Renal pelvis (tissue), 12 donors: ENCODE measurements at places on chromosomes 7 and 10. TPM values are rescaled to one million over a fixed set of nuclear protein-coding genes. Genes with fewer than 3 reads are reported as not detected.
A peak's percentile ranks its signal among the peaks of the same experiment; 100 is the strongest.

GRCh38 chr7:110564246-110564645 lies 526.7 kb upstream of the LRRN3 start:
- no peak for DNase-seq

DNA sequence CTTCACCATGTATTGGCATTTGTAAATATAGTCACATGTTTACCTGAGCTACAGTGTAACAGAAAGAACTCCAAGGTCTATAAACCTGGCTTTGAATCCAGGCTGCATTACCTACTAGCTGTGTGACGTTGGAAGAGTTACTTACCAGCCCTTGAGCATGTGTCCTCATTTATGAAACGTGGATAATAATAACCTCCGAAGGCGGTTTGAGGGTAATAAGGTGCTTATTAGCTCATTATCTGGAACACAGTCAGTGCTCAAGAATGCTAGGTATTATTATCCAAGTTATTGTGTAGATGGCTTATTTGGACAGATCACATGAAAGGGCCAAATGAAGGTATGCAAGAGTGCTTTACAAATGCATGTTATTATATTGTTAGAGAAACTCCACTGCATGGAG lies 64.9 kb downstream of the SEC23IP start:
- no peak for DNase-seq

TLX1 gene
- polyA plus RNA-seq = 0.11 TPM

DNA sequence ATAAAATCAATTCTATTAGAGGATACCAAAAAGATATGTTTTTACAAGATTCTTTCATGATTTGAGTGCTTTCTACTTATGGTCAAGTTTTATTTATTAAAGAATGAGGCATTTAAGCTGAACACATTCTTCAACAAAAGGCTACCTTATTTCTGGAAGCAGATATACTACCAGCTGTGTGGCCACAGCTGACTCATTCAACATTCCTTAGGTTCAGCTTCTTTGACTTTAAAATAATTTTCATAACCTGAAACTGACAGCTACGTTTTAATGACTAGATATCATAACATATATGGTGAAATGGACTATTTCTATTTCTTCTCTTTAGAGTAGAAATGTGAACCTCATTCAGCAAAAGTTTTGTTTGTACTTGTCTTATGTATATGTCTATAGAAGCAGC lies 414.2 kb upstream of the SEMA3C start:
- no peak for DNase-seq

GRCh38 chr10:71719042-71719441 lies 536 bp downstream of the C10orf105 start:
- DNase-seq = no peak

DNA sequence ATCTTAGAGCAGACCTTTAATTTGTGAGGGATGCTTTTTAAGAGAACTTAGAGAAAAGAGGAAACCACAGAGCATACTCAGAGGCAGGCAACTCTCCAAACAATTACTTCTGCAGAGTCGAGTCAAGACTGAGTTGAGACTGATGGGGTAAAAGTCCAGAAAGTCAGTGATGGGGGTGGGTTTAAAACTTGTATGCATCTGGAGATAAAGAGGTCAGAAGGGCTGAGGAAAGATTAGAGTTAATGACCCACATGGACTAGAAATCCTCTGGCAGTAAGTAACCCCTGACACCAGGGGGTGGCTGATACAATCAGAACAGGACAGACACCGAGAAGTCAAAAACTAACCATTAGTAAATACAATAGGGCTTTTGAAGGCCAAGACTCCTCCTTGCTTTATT lies 42.4 kb upstream of the SEPTIN7 start:
- DNase-seq = no peak

GRCh38 chr10:72812753-72813430 lies 80.6 kb upstream of the OIT3 start:
- no peak for DNase-seq

ANKRD22 gene
- polyA plus RNA-seq = 0.28 TPM

SLC35G1 gene
- 7.2 TPM for polyA plus RNA-seq

- DNase-seq = no peak
Measured at GRCh38 chr7:159197066-159197975, 52.7 kb upstream of the VIPR2 start.

- no peak for DNase-seq
Measured at GRCh38 chr10:90031776-90032175, 330.4 kb downstream of the KIF20B start.

- no peak for DNase-seq
Measured at GRCh38 chr10:14751014-14751896, 23.4 kb downstream of the FAM107B start.

LIPF gene
- 0.20 TPM for polyA plus RNA-seq

- DNase-seq = no peak
Measured at GRCh38 chr10:35417795-35418194, 81.5 kb downstream of the CCNY start.

DNA sequence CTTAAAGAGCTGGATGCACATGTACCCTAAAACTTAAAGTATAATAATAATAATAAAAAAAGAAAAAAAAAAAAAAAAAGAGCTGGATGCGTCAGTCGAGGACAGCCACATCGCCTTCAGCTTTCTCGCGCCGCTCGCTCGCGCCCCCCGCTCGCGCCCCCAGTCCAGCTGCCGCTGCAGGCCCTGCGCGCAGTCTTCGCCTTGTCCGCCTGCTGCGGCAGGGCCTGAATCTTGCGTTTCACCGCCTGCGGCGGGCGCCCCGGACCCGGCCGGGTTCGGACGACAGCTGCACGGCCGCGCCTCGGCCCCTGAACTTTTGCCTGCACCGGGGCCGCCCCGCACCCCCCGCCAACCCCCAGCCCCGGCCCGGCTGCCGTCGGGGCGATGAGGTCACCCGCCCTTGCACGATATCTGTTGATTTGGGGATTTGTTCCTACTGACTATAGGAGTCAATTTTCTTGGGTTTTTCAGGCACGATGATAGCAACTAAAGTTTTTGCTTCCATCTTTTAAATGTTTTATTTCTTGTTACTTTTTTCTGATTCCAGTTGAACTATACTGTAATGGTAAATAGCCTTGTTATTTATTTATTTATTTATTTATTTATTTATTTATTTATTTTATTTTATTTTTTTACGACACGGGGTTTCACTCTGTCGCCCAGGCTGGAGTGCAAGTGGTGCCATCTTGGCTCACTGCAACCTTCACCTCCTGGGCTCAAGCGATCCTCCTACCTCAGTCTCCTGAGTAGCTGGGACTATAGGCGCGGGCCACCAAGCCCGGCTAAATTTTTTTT lies 33.5 kb upstream of the CPN1 start:
- DNase-seq = peak; percentile 35

DNA sequence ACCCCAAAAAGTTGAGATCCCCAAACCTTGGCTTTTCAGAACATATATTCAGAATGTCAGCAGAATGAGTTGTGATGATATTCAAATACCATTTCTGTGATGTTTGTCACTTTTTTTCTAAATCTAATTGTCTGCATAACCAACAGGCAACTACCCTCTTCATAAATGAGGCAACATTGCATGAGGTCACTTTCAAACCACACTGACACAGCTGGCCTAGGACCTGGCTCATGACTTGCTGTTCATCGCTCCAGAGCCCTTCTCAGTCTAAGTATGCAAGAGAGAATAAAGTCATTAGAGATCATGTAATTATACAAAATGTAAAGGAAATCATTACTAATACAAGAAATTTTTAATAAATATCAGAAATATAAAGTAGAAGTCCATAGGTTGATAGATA lies 681.9 kb downstream of the GRM8 start:
- DNase-seq = no peak

DNA sequence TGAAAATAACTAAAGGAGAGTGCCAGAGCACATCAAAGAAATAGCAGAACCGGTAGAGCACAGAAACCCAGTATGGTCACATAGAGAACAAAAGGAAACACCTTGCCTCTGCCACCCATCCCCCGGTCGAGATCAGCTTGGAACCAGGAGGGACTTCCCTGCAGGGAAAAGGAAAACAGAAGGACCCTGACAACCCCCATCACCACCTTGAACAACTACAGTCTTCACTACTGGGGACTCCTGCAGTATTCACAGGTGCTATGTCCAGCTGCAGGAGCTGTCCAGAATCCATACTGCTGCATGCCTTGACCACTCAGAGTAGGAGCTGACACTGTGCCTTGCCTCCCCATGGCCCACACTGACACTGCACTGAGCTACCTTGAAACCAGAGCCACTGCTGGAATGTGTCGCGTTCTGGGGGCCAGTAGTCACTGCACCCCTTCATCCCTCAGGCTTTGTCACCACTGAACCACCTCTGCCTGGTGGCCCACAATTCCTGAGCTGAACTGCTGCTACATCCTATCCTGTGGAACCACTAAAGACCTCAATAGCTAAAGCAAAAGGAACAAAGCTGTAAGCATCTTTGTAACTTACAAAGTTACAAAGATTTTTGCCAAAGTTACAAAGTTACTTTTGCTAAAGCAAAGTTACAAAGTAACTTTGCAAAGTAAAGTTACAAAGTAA lies 66.8 kb downstream of the TRIL start:
- no peak for DNase-seq

- DNase-seq = no peak
Measured at GRCh38 chr10:133444342-133445267, 9.1 kb upstream of the SCART1 start.

- no peak for DNase-seq
Measured at GRCh38 chr7:66758950-66759628, 18.6 kb downstream of the RABGEF1 start.

PSD gene
- polyA plus RNA-seq = 12.2 TPM

GRCh38 chr10:49441488-49442476 lies 45.9 kb upstream of the DRGX start:
- no peak for DNase-seq

DNA sequence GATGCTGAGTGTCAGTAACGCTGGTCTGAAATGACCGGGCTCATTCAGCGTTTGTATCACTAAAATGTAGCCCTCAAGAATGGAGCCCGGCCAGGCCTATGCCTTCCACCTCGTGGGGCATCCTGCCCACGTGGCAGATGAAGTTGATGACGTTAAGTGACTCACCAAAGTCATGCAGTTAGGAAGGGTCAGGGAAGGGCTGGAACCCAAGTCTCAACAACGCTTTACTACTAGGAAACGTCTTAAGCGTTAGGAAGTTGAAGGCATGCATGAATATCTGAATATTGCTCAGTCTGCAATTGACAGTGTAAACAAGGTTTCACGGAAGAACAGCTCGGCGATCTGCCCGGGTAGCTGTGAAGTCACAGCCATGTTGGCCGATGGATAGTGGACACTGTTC lies 14.0 kb upstream of the UBE3C start:
- DNase-seq = no peak
